H4 (cell line): ENCODE measurements at places on chromosomes 1 and 21.

- DNase-seq: no peak
Observed at GRCh38 chr1:61299463-61299862, 217.1 kb downstream of the NFIA start.

GRCh38 chr1:30618335-30618747 lies 105.0 kb downstream of the MATN1 start:
- DNase-seq: no peak

DNA sequence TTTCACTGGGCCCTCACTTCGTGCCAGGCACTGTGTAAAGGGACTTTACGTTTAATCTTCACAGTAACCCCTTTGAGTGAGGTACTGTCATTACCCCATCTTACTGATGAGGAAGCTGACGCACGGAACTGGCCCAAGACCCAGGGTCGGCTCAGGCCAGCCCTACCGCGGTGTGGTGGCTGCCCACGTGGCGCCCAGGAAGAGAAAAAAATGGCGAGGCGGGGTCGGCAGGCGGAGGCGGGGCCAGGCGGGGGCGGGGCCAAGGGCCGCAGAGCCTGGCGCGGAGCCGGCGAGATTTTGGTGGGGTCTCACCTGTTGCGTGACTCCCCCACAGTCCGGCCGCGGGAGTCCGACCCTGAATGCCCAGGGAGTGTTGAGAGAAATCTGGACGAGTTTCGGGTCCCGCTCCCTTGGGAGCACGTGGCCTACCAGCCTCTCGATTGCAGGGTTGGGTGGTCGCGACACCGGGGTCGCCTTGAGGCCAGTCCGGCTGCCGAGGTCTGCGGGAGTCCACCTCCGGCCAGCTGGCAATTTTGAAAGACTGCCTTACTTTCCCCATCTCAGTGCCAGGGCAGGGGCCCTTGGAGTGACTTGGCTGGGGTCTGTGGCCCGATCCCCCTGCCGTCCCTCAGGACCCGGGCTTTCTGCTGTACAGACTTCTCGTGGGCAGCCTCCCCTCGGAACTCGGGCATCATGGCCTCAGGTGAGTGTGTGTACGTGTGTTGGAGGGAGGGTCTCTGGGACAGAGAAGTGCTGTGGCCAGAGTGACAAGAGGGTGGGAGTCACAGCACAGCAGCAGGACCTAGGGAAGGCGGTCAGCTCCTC lies at the start of the genes AMPD2 and GNAT2:
TSS of gene AMPD2 (plus strand) at position 262 of the 825 bp plus-strand sequence. CDS start 1,339 bp downstream, outside the sequence.
TSS of gene GNAT2 (minus strand) at position 41 of the 825 bp plus-strand sequence. CDS start 6,746 bp downstream, outside the sequence.
- DNase-seq: peak; percentile 76

DNA sequence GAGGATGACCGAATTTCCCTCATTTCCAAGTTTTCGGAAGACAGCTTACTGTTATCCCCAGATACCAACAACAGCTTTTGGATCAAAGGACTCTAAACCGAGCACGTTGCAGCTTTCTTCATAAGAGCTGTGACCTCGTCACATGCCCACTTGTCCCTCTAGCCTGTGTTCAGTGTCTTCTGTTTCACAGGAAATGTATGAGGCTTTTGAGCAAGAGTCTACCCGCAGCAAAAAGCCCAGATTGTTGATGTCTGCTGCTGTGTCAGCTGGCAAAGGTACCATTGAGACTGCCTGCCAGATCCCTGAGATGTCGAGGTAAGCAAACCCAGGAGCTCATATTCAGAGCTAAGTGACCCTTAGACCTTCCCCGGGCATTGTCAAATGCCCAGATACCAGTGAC lies 24.1 kb downstream of the CHI3L2 start:
- DNase-seq: no peak

GRCh38 chr21:30351534-30351933 lies 3.1 kb upstream of the KRTAP23-1 start:
- DNase-seq: no peak

DNA sequence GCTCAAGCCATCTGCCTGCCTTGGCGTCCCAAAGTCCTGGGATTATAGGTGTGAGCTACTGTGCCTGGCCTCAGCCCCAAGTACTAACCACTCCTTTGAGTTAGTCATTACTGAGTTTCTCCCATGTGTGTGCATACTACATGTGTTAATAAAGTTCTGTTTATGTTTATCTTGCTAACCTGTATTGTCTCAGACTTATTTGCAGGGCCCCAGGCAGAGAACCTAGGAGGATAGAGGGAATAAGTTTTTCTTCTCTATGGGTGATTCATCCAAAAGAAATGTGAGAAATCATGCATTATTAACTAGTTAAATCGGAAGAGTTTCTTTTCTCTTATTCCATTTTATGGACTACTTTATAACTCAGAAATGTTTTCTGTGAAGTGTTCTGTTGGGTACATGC lies 203.9 kb upstream of the CACYBP start:
- no peak for DNase-seq

DNA sequence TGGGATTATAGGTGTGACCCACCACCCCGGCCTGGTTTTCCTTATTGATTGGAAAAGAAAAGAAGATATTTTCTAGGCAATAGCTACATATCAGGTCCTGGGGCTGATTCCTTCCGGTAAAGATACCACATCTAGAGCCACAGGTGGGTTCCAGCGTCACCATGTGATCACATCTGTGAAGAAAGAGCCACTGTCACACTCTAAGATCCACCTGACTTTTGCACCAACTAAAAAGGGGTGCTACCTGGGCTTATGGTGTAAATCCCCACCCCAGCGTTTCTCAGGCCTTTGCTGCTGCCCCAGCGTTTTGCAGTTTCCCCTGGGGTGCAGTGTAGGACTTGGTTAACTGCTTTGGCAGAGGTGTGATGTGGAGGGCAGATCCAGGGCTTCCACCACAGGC lies 22.3 kb upstream of the PDE9A start:
- DNase-seq: no peak

- no peak for DNase-seq
Observed at GRCh38 chr1:161217831-161218230, 2.7 kb downstream of the FCER1G start.

DNA sequence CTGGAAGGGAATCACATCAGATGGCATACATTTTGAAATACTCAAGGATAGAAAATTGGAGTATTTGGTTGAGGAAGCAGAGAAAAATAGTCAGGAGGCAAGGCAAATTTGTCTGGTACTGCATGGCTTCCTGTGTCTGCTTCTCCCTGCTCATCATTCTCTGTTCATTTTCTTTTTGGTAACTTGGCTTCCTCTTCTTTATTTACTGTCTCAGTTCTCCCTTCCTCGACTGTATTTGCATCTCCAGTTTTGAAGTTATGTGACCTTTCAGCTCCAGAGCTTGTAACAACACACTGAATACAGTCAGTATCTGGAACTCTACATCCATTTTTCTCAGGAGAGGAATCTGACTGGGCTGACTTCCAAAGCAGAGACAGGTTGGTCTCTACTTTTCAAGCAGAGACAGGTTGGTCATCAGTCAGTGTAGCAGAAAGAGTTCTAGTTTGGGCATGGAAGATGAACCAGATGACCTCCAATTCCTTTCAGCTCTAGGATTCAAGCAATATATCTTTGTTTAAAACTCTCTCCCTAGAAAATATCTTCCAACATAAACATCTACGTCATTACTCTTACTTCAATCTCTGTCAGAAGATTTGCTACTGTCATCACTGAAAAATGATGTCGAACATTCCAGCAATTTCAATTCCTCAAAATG lies 571.2 kb downstream of the ADGRL2 start:
- DNase-seq: no peak

DNA sequence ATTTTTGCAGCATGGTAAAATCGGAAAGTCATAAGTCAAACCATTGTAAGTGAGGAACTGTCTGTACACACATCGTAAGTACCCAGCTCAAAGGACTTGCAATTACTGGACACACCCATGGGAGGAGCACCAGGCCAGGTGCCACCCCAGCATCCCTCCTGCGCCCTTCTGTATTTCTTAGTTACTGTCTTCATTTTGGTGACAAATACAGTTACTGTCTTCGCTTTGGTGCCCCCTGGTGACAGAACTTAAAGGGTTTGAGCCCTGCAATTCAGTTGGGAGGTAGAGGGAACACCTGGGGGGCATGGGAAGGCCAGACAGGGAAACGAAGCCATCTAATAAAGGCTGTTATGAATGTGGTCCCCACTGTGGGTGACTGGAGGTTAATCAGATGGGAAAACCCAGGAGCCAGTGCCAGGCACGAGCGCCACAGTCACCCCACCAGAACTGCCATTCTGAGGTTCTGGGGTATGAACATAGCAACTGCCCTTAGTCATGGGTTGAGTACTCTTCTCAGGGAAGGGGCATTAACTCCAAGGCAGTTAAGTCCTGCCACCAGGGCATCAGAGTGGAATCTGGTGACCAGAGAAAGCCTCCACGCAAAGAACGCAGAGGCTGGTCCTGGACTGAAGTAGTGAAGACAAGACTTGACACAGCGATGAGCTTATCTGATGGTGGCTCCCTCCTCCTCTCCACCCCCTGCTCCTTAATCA lies 612.9 kb downstream of the PTPRU start:
- DNase-seq: peak; percentile 45

DNA sequence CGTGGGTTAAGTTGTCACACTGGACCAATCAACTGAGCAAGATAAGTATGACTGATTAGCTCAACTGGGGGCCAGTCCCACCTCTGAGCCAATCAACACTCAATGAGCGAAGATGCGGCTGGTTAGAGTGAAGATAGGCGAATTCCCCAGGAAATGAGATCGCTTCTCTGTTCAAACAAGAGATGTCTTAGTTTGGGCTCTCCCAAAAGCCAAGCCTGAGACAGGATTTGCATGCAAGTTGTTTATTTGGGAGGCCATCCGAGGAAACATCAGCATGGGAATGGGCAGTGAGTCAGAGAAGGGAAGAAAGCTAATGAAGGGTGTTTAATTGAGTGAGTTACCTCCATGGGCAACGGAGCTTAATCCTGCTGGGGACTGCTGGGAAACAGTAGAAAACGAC lies 4.9 kb upstream of the GJB5 start:
- no peak for DNase-seq

DNA sequence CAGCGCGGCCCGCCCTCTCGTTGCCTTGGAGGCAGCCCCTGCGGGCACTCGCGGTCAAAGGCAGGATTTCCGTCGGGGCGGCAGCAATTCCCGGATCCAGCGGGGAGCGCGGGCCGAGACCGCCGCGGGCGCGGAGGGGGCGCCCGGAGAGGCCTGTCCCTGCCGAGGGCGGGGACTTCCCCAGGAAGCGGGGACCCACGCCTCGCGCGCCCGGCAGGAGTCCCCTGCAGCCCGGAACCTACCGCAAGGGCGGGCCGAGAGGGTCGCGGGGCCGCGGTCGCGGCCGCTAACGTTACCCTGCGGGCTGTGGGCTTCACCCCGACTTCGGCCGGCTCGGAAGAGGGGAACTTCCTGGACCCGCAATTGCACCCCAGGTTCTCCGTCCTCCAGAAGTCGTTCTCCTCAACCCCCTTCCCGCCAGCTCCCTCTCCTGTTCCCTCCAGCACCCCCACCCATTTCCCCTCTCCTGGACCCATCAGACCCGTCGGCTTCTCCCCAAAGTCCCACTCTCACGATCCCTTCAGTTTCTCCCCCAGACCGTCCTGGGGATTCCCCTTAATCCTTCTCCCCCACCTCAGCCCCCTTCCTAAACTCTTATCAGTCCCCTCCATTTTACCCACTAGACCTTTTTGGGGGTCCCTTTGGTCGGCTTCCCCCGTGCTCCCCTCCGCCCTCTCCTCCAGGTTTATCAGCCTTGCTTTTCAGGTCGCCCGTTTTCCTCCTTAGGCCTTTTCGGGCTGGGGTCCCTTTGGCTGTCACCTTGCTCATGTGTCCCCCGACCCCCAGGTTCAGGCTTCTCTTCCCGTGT lies 604 bp downstream of the FGR start:
- DNase-seq: no peak

GRCh38 chr1:147904726-147905125 lies 2.1 kb downstream of the GJA8 start:
- DNase-seq: no peak

- DNase-seq: no peak
Observed at GRCh38 chr1:61085206-61085982, 3.0 kb downstream of the NFIA start.

- no peak for DNase-seq
Observed at GRCh38 chr1:87508247-87508787, 179.6 kb downstream of the LMO4 start.

GRCh38 chr21:17476006-17476405 lies 36.8 kb upstream of the CXADR start:
- DNase-seq: no peak

DNA sequence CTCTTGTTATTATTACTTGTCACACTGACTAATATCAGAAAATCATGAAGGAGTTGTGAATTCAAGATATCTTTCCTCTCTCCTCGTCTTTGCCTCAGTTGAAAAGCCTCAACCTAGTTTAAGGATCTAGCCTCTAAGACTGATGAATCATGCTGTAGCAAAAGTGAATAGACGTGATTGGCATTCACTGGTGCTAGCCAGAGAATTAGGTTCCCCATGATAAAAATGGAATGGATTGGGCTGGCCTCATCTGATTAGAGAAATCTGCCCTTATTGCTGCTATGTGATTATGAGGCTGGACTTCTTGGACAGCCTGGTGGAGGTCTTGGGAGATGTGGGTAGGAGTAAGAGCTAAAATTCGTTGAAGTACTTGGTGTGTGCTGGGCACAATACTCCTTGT lies 208.2 kb downstream of the BACH1 start:
- no peak for DNase-seq

- DNase-seq: no peak
Observed at GRCh38 chr21:36554411-36555157, 74.7 kb upstream of the CLDN14 start.

DNA sequence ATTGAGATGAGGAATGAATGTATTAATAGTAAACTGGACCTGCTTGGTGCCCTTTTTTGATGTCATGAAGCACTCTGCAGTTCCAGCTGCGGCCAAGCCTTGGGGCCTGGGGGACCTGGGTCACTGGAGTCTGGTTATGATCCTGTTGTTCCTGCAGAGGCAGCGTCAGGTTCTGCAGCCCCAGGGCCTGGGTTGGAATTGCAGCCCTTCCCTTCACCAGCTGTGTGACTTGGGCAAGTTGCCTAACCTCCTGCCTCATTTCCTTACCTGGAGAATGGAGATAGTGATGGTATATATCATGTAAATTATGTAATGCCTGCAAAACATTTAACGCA lies 9.1 kb upstream of the ATP5PO start:
- no peak for DNase-seq

- peak; percentile 60 for DNase-seq
Observed at GRCh38 chr1:232385221-232385620, 244.7 kb downstream of the SIPA1L2 start.

GRCh38 chr1:109254621-109255096 lies 5.3 kb downstream of the CELSR2 start:
- no peak for DNase-seq

DNA sequence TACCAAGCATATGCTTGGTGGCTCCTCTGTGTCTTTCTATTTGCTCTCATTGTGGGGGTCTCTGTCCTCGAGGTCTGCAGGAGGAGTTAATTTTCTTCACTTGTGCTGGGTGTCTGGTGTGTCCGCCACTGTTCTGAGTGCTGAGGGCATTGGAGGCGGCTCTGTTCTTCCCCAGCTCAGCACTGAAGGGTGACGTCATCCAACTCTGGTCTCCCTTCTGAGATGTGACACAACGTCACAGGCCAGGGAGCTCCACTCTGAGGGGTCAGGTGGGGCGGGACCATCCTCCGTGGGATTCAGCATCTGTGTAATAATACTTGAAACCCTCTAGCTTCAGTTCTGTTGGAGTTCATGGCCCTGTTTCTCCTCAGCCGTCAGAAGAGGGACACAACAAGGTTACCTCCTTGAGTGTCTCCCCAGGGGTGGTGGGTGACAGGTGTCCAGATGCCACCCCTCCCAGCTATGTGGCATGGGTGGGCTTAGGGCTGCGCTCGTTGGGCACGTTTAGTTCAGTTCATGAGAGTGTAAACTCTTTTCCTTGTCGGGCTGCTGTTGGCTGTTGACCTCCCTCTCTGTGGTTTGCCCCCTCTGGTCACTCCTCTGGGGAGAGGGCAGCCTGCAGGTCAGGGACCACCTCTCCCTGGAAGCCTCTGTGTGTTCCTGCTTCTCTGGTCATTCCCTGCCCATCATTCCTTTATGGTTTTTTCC lies 3.1 kb downstream of the IBA57 start:
- no peak for DNase-seq
